ENCODE measurements at places on chromosomes 7 and 10.

GRCh38 chr10:86127274-86127819 lies 239.2 kb downstream of the GRID1 start:
- DNase-seq, result no peak

DNA sequence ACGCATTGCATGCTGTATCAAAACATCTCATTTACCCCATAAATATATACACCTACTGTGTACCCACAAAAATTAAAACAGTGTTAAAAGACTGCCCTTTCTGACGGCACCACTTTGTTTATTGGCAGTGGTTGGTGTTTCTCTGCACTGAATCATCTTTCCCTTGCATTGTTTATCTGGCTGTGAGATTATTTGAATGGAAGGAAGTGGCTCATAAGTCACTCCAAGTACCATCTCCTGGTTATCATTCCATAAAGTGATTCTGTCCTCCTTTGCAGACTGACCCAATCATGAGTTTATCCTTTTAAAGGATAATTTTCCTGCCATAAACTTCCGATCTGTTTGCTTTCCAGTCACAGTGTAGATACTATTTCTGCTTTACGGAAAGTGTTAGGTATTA lies 183.8 kb downstream of the CAMK1D start:
- no peak for DNase-seq

DNA sequence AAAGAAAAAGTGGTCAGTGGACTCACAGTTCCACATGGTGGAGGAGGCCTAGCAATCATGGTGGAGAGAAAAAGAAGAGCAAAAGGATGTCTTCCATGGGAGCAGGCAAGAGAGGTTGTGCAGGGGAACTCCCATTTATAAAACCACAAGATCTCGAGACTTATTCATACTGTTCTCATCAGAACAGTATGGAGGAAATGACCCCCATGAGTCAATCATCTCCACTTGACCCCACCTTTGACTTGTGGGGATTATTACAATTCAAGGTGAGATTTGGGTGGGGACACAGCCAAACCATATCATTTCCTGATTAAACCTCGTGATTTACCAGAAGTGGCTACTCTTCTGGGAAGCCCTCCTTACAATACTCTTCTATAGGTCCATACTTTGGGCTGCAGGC lies 160.1 kb downstream of the SORCS1 start:
- DNase-seq, result no peak

- DNase-seq, result no peak
These were observed 52.1 kb downstream of the FAM53B start for GRCh38 chr10:124692100-124692446.

GRCh38 chr10:132662186-132662920 lies 123.6 kb downstream of the NKX6-2 start:
- no peak for DNase-seq

DNA sequence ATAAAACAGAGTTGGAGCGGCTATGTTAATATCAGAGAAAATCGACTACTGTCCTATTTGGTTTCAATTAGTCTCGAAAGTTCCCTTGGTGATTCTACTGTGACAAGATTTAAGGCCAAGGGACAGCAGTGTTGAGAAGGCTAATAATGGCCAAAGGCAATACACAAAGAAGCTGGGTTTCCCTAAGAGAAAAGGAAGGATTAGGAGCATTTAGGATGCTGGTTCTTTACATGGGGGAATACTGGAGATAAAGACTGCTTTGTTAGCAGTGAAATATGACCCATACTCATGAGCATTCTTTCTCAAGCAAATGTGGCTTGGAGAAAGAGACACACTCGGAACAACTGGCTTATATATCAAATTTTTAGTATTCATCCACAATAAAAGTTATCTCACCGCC lies 32.2 kb downstream of the IQUB start:
- no peak for DNase-seq

DNA sequence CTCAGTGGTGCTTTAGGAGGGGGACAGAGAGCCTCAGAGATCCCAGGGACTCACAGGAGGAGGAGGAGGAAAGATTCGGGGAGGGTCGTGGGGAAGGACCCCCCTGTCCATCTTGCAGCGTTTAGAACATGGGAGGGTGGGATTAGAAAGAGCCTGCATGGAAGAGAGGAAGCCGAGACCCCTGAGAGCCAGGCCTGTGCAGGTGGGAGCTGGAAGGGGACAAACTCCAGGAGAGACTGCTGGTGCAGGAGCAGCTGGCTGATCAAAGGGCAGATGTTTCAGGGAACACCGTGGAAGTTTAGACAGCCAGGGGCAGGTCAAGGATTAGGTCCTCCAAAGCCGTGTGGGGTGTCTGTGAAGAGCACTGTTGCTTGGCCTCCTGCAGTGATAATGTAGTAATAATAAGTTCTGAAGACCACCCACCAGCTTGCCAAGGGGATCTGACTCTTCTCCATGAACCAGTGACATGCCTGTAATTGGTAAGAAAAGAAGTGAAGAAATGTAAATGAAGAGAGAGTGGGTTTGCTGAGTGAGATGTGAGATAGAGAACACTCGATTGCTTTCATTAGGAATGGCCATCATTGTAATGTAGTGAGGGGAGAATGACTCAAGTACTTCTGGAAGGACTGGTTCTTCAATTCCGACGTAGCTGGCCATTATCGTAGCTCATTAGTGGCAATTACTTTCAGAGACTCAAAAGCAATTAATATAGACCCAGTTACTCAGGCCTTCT lies 425.6 kb downstream of the PAXIP1 start:
- no peak for DNase-seq

GRCh38 chr7:77587272-77587671 lies 50.2 kb downstream of the PTPN12 start:
- DNase-seq, result no peak
